Activated CD4-positive, alpha-beta T cell treated with anti-CD3 and anti-CD28 coated beads for 36 hours (primary cell): ENCODE measurements at places on chromosomes 5 and 9.

DNA sequence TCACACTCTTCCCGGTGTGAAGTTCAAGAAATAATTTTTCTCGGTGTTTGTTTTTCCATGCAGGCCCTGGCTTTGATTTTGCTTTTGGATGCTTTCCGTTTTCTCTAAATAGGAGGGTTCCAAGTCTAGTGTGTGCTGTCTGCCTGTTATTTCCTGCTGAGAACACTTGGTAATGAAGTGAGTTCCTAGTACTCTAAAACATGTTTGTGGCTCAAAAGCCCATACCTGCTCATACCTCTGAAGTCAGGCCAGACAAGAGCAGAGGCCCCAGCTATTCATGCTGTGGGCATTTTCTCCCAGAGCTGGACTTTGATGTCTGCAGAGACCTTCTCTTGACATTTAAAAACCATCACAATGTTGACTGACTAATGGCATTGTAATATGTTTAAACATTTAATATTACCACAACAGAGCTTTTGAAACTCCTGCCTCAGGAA lies 211.2 kb downstream of the GOLPH3 start:
- no peak for DNase-seq

DNA sequence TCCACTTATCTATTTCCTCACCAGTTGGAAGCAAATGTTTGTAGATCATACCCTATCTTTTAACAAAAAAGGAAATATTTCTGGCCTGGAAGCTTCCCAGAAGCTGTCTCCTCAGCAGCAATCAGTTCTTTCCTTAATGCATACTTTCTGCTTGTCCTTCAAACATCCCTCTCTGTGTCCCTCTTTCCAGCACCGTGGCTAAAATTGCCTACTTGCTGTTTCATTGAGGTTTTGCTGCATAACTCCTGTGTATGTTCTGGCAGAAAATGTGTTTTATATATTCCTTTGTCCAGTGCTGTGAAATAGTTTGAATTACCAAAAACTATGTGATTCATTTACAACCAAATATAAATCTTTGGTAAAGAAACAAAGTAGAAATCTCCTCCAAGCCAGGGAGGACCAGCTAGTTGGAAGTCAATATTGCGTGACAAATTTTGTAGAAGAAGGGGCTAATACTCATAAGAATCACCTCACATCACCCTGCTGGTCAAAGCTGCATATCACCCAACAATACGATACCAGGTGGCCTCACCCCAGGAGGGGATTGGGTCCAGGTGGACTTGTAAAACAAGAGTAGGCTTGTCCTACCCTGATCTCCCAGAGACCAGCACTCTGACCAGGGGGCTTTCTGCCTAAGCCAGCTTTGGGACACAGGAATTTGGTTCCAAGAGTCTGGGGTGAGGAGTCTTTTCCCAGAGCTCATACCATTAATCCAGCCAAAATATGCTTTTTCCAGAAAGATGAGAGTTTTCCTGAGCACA lies 198.4 kb upstream of the SNX2 start:
- no peak for DNase-seq

- DNase-seq: no peak
Measured at GRCh38 chr5:158599157-158599556, 500.6 kb downstream of the EBF1 start.

GRCh38 chr5:136963504-136963903 lies 535.6 kb downstream of the SPOCK1 start:
- no peak for DNase-seq

GRCh38 chr5:115227281-115227680 lies 35.4 kb downstream of the PGGT1B start:
- DNase-seq: no peak

DNA sequence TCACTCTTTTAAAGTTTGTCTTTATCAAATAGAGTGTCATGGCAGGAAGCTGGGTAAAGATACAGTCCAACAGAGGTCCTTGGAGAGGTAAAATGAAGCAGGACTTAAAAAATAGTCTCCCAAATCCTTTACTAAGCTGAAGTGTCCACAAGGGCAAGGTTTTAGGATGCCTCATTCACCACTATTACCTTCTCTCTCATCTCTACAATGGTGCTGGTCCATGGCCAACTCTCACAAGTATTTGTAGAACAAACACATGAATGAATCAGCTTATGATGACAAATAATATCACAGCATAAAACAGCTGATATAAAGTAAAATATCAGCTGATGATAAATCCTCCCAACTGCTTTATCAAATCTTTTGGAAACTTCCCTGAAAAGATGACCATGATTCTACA lies 162.3 kb upstream of the ZNF462 start:
- no peak for DNase-seq

DNA sequence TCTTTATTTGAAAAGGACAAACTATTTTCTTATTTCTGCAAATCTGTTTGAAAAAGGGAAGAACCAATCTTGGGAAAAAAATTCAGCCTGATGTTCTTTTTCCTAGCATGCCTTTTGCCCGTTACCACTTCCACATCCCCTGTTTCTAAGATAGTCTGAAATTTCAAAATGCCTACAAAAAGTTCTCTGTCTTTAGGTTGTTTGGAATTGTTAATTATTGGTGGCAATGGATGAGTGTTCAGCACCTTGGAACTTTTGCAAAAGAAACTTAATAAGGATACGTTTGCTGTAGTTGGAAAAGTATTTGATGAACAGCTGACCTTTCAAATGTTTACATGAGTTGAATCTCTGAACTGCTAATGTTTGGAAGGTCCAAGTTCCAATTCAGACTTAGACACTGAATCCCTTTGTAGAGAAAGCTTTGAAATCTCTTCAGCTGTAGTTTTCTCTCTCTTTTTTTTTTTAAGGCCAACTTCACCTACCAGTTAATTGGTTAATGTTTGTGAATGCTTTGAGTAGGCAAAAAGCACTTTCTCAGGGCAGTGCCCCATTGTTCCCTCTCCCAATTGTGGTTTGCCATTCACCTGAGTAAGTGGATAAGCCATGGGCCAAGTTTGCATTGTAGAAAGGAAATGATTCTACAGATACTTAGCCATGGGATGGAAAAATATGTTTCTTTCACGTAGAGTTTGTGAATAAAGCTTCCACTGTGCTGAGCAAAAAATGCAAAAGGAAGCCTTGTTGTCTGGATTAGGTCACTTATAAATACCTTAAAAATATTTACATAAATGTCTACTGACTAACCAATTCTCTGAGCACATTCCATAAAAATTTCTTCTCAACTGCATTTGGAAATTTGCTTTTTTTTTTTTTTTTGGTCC lies 156.4 kb upstream of the ELL2 start:
- DNase-seq: no peak

- DNase-seq: no peak
Measured at GRCh38 chr9:13372510-13372909, 93.0 kb upstream of the MPDZ start.

DNA sequence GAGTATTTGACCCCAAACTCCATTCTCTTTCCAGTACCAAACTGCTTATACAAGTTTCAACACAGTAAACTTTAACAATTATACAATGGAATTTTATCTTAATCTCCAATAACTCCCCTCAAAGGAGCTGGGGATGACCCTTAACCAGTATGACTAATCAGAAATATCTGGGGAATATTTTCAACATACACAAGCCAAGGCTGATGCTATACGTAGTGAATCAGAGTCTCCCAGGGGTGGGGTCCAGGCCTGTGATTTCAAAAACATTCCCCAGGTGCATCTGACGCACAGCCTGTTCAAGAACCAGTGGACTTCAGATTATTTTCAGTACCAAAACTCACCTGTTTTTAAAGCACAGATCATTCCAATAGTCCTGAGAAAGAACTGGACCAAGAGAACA lies 11.8 kb upstream of the SEMA5A start:
- no peak for DNase-seq

GRCh38 chr9:127305838-127306226 lies 41.3 kb downstream of the GARNL3 start:
- peak; percentile 22 for DNase-seq

DNA sequence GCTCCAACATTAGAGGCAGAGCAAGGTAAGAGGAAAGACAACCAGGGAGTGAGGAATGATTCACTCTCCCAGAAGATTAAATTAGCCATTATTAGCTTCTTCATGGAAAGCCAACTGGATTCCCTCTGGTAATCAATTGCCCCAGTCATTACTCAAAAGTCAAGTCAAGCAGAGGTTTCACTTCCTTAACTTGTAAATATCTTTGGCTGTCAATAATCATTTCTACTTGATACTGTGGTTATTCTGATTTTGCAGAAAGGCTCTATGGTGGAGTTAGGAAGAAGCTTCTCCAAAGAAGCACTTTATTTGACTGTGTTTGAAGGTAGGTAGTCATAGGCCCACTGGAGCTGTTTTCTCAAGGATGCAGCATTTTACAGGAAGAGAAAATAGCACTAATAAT lies 78.0 kb downstream of the JAKMIP2 start:
- no peak for DNase-seq
